ENCODE measurements at places on chromosomes 1 and 21.

DNA sequence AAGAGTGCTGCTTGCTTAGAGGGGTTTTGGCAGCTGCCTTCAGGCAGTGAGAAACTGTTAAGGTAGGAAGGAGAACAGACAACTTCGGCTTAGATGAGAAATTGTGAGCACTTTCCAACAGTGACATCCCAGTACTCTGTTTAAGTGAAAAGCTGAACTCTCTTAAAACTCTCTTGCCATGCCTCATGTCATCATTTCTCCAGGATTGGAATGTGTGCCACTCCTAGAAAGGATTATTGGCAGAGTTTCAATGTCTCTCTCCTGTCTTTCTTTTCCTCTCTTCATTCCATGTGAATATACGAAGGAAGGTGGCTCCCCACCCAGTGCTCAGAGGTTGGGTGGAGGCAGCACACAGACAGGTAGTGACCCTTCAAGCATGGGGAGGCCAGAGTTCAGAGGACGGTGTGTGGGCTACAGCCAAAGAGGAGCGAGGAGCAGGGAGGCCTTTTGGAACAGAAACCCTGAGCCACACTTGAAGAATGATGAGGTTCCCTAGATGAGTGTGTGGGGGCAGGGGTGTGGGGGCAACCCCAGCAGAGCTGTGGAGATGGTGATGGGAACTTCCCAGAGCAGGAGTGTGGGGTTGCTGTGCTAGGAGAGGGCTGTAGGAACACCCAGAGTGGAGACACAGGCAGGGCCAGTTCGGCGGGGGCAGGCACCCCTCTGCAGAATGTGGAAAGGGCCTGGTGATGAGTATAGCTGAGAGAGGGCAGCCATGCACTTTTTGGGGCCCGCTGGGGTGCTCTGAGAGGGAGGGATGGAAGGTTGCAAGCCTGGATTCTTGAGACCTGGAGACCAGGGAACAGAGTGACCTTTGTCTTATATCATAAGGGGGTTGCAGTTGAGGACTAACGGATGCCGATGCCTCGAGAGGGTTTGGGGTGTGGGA lies 58.8 kb downstream of the GALNT2 start:
- DNase-seq = no peak

DNA sequence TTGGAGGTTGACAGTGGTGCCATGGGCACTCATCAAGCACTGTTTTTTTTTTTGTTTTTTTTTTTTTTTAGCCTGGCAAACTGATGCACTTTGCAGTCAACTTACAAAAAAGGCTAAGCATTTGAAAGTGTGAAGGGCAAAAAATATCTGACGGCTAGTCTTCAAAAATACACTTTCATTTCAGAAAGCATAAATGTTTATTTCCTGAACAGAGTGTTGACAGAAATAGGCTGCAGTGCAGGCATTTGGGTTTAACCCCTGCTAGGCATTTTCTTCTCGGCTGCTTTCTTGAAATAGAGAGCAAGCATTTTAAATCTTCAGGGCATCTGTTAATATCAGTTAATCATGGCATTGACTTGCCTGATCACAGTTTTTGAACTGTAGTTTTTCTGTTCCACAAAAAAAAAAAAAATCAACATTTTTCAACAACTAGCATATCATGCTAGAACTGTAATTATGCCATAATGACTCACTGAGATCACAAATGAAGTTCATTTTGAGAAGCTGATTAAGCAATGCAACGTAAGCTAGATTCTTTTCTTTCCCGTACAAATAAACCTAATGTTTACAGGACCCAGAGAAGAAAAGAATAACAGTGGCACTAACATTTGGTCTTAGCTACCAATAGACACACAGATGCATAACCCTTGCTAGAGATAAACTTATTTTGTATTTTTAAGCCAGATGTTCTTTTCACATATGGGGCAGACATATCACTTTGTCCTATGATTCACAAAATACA lies 100.4 kb upstream of the USH2A start:
- DNase-seq = no peak

DNA sequence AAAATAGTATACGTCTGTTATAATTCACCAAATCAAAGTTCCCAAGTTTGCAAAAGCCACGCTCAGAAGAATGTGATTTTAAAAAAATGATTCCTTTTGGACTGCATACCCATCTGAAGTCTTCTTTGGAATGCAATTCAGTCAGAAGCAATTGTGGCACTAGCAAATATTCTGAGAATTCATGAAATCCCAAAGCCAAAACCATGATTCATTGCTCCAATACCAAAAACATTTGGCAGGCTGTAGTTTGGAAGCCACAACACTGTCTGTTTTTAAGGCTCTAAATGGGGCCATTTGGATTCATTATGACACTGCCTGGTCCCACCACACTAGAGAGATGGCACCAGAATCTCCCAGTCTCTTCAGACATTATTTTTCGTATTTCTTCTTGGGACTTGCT lies 21.8 kb upstream of the LRRC53 start:
- no peak for DNase-seq

GRCh38 chr1:214349008-214349407 lies 68.0 kb downstream of the SMYD2 start:
- no peak for DNase-seq

DNA sequence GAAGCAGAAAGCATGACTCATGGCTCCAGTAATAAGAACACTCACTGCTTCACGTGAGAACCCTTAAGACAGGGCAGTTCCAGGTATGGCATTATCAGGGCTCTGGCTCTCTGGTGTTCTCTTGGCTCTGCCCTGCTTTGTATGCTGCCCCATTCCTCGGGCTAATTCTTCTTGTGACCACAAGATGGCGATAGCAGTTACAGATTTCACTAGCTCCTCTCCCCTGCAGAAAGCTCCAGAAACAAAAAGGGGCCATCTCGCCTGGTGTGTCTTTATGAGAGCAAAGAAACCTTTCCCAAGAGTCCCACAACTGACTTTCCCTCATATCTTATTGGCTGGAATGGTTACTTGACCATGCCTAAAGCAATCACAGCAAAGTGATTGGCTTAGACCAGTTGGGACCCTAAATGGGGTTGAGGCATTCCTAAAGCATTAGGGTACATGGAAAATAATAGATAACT lies 60.1 kb downstream of the F3 start:
- peak; percentile 49 for DNase-seq

DNA sequence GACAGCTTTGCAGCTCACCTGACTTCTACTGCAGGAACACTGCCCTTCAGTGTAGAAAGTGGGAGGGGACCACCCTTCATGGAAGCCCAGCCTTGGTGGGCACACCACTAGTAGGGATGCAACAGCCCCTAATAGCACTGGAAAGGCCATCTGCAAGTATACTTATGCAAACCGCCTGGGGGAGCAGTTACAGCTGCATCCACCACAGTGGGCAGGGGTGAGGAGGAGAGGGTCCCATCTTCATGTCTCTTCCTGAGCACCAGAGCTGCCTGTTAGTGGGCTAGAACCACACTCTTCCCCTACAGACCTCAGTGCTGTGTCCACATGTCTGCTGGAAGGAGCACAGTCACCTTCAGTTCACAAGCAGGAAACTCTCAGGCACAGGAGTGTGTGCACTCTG lies 66.2 kb upstream of the LHX8 start:
- no peak for DNase-seq

DNA sequence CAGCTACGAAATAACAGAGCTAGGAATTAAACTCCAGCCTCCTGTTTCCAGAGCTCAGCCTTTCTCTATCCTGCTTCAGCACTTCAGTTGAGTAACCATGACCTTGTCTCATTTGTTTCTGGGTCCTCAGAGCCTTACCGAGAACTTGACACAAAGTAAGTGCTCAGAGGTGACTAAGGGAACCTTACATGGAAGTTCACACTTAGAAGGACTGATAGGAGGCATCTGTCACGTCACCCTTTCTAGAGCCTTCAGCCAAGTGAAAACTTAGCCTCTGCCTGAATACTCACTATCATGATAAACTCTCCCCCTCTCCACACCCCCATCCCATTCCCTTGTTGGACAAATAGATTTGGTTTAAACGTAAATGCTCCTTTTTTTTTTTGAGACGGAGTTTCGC lies 9.8 kb upstream of the LUZP1 start:
- DNase-seq = no peak

GRCh38 chr1:248316796-248317195 lies 7.6 kb downstream of the OR2M7 start:
- DNase-seq = no peak

GRCh38 chr1:100348549-100349144 lies 3.7 kb upstream of the CDC14A start:
- DNase-seq = no peak

DNA sequence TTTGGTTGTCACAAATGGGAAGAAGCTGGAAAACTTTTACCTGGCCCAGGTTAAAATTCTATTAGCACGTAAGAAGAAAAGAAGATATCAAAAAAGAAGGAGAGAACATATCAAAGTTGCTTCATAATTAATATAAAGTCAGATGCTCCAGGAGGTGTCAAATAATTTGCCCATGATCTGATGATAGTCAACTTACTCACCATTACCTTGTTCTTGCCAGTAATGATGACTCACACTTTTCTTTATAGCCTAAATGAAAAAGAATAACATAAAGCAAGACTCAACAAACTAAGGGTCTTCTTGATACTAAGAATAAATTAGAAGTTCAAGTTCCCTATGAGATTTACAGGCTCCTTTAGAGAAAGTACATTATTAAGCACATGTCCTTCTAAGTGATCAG lies 580.4 kb downstream of the TTLL7 start:
- DNase-seq = no peak

DNA sequence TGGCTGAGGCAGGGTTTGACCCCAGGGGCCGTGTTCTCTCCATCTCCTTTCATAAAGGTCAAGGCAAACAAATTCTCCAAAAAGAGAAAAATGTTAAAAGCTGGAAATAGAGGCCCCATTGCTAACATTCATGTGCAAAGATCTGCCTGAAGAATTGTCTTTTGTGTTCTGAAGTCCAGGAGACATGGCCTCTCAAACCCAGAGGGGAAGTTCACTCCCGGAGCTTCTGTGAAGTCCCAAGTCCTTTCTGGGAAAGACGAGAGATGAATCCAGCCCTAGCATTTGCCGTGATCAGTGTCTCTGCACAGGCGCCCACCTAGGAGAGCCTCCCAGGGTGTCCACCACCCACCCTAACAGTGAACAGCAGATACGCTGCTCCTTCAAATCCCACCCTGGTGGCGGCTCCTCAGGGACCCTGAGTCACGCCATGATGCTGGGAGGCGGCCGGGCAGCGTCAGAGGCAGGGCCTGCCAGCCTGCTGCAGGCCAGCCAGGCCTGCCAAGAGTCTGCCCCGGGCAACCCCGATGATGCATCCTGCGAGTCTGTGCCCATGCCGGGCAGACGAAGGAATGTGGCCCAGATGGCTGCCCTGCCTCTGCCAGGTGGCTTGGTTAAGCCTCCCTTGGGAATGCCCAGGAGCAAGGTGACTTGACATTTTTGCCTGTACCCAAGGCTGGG lies 5.2 kb upstream of the C2CD2 start:
- no peak for DNase-seq

- no peak for DNase-seq
Observed at GRCh38 chr1:246638941-246639655, 72.8 kb downstream of the CNST start.

GRCh38 chr1:244762629-244763028 lies 72.8 kb upstream of the COX20 start:
- DNase-seq = no peak
